HS-27A (cell line): ENCODE measurements at places on chromosomes 12 and 14.

- no peak for DNase-seq
Measured at GRCh38 chr14:89881839-89882238, 72.7 kb downstream of the EFCAB11 start.

DNA sequence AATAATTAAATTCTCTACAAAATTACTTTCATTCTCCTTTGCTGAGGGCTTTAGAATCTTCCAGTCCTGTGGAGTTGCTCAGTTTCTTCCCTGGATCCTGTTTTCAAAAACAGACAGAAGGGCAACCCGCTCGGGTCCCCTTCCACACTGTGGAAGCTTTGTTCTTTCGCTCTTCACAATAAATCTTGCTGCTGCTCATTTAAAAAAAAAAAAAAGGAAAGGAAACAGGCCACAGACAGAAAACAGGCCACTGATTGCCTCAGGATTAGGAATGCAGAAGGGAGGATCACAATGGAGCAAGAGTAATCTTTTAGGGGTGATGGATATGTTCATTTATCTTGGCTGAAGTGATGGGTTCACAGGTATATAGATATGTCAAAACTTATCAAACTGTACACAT lies 29.5 kb upstream of the HIGD1C start:
- no peak for DNase-seq

- no peak for DNase-seq
Measured at GRCh38 chr12:3127832-3128231, 50.7 kb downstream of the TSPAN9 start.

DNA sequence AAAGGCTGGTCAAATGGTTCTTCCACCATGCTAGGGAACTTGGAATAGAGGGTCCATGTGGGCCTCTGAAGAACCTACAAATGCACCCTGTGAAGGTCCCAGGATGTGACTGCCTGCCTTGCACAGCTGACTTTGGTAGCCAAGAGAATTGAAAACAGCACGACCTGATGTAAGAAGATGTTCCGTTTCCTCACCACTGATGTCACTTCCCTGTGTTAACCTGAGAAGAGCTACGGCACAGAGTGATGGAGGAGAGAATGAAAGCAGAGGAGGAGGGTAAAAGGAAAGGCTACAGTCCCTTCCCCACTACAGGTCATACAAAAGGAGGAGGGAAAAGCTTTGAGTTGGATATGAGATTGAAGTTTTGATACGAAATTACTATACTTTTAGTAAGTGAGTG lies 328.8 kb downstream of the RGS6 start:
- DNase-seq, result no peak

DNA sequence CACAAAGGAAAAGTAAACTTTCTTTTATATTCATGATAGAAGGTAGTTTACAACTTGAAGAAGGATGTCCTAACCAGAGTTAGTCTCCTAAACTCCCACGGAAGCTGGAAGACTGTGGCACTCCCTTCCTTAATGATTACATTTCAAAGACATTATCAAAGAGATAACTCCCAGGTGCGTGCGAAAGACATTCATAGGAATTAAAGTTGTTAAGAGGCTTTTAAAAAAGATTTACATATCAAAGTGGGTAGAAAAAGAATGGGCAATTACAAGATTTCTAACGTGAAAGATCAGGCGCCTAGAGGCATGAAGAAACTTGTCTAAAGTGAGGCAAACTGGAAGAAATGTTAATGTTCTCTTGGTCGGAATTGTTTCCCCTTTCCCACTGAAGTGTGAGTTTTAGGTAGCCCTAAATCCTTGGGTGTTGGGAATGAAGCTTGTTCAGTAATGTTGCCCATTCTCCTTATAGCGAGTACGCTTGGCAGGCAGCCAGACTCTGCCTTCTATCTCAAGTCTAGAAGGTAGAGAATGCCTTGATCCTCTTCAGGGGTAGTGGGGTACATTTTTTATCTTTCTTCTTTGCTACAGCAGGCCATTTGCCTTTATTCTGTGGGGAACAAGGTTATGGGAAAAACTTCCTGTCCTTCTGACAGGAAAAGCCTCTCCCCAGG lies 642.0 kb downstream of the SLC6A15 start:
- no peak for DNase-seq

DNA sequence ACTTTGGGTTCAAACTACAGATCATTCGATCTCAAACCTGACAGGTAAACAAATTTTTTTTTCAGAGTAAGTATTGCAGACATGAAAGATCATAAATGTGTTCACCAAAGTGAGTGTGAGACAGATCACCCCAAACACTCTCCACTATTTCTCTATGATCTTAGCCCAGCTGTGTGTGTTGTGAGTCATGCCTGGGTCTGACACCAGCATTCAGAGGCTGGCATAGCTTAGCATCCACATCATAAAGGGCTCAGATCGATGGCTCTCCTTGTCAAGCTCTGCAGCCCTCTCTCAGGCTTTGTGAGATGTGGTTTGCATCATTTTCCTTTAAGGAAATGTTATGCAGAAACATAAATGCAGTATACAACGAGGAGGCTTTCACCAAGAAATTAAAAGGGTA lies 164.9 kb downstream of the ETV6 start:
- DNase-seq, result peak; percentile 66

- DNase-seq, result no peak
Measured at GRCh38 chr12:94768398-94769046, 118.2 kb upstream of the TMCC3 start.

DNA sequence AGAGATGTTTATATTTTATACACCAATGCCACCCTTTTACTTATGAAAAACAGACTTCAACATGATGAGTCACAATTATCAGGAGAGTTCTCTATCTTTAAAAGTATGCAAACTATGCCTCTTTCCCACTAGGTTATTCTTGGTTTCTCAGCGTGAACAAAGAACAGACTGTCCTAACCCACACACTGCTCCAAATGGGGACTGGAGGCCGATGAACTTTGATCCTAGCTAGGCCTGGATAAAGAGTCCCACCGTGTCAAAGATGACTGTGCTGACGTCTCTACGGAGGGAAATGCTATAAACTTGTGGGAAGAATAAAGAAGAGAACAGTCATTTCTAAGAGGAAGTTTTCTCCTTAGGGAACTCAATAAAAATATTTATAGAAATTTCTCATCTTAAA lies 160.1 kb downstream of the EPS8 start:
- DNase-seq, result peak; percentile 96

DNA sequence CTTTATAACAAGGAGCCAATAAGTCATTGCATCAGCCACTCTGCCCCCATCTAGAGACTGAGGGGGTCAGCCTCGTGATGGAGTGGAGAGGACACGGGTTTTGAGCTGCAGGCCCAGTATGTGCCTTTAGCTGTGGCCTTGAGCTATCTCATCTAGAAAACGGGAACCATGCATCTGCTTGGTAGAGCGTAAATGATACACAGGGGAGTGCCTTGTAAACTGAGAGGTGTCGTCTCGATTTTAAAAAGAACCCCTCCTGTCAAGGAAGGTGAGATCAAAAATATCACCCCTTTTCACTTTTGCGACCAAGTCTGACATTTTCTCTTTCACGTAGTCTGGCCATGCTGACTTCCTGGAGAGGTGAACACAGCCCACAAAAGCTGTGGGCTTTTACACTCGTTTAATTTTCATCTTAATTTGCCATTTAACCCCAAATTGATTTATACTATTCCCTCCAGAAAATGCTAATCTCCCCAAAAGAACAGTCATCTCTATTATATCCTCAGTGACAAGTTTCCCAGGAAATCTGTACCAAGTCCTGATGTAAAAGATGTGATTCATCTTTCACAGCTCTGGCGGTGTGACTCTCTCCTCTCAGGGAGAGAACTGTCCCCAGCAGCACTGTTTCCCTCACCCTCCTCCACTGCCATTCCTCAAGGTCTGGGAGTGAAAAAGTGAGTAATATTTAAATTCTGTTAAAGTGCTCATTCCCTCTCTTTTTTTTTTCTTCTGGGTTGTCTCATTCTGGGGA lies 30.6 kb downstream of the VCPKMT start:
- DNase-seq, result peak; percentile 7
